Urinary bladder (tissue), 4 donors: ENCODE measurements at places on chromosomes 2 and 18.

DNA sequence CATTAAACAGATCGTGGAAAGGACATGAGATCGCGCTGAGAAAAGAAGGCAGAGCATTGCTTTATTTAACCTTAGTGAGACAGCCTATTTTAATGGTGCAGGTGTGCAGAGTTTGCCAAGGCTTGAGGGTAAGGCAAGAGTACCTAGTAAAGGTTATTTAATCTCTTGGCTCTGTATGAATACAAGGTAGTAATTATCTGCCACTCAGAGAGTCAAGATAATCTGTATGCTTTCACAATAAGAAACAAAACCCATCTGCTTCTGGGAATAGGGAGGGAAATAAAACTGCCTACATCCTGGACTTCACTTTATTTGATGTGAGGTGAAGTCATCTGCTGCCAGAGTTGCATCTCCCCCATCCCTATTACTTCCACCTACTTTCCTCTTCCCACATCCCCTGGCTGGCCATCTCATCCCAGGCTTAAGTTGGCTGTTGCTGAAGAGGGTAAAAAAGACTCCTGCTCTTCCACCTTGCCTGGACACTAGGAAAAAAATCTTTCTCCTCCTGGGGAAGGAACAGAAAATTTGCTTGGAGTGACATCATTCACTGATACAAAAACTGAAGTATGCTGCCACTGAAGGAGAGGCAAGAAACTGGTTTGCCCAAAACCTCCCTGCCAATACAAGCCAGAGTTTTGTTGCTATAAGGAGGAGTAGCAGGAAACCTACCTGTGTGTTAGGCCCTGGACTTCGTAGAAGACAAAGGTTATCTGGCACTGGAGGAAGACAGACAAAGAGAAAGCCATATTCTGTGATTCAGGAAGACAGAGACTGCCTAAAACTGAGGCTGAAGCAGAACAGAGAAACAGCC lies 35.8 kb upstream of the ARHGAP25 start:
- DNase-seq: no peak

DNA sequence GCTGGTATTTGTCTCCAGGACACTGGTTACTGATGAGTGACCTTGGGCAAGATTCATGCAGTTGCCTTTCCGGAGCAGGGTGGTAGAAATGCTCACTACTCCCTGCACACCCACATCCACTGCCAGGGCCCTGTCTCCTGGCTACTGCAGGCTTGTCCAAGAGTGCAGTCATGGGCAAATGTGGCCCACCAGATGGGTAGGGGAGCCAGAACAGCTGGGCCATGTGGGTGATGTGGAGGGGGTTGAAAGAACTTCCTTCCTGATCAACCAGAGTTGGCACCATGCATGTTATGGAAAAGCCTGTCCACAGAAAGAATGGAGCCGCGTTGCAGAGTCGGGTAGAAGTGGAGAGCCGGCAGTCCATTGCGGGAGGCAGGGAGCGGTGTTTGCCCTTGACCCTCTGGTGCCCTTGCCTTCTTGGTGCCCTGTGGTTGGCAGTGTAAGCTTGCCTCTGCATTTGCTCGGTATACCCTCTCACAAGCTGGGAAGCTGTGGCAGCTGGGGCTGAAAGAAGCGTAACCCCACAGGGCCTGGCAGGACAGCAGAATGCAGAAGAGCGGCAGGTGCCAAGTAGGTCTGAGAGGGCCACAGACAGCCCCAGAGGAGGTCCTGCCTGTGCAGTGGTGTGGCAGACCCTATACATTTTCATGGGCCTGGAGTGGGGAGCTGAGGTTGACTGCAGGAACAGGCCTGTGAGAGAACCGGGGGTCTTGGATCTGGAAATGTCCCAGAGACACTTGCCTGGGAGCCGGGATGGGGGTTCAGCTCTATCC lies 253.2 kb downstream of the TFCP2L1 start:
- no peak for DNase-seq

DNA sequence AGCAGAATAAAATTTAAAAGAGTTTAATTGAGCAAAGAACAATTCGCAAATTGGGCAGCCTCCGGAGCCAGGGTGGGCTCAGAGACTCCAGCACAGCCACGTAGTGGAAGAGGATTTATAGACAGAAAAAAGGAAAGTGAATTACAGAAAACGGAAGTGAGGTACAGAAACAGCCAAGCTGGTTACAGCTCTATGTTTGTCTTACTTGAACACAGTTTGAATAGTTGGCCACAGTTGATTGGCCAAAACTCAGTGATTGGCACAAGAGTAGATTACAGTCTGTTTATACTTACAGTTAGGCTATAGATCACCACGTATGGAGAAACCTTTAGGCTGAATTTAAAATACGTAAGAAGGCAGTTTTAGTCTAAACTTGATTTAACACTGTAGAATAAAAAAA lies 78.8 kb upstream of the NEDD4L start:
- no peak for DNase-seq

GRCh38 chr2:20617081-20617575 lies 33.8 kb downstream of the HS1BP3 start:
- DNase-seq: no peak

GRCh38 chr2:134310107-134311079 lies 56.5 kb downstream of the MGAT5 start:
- DNase-seq: no peak

GRCh38 chr2:201116959-201117734 lies 1.2 kb downstream of the CFLAR start:
- no peak for DNase-seq

- DNase-seq: no peak
Measured at GRCh38 chr2:45117383-45117782, 108.1 kb upstream of the SIX2 start.

DNA sequence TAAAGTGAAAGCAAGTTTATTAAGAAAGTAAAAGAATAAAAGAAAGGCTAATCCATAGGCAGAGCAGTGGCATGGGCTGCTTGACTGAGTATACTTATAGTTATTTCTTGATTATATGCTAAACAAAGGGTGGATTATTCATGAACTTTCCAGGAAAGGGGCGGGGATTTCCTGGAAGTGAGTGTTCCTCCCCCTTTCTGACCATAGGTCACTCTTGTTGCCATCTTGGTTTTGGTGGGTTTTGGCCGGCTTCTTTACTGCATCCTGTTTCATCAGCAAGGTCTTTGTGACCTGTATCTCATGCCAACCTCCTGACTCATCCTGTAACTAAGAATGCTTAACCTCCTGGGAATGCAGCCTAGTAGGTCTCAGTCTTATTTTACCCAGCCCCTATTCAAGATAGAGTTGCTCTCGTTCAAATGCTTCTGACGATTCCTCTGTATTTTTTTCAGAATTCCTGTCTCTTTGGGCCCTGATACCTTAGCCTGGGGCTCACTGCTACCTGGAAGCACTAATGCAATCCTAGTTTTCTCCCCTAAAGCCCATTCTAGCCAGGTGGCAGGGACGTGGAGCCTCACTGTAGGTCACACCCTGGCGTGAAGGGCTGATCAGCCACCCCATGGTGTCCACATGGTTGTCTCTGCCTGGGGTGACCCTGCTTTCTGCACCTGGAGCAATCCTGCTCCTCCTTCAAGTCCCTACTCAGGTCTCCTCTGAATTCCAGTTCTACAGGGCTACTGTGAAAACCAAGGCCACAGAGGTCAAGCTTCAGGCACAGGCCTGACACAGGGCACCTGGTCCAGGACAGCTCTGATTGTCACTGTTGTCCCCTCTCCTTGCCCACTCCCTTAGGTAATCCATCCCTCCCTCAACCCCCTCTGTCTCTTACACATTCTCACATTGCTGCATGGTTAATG lies 6.0 kb upstream of the SLC35F6 start:
- no peak for DNase-seq

- peak; percentile 20 for DNase-seq
Measured at GRCh38 chr2:239881561-239882320, 143.4 kb downstream of the NDUFA10 start.

DNA sequence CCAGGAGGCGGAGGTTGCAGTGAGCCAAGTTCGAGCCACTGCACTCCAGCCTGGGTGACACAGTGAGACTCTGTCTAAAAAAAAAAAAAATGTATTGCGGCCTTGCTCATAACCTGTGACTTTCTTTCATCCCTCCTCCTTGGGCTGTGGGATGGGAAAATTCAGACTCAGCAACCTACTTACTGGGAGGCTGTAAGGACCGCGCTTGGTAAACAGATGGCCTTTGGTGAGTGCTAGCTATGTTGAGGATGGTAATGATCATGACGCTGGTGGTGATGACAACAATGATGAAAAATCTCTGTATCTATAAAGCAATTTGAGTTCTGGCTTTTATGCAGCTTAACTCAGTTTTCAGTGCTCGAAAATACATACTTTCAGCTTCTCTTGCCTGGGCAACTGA lies 64.7 kb upstream of the CCDC195 start:
- DNase-seq: no peak

DNA sequence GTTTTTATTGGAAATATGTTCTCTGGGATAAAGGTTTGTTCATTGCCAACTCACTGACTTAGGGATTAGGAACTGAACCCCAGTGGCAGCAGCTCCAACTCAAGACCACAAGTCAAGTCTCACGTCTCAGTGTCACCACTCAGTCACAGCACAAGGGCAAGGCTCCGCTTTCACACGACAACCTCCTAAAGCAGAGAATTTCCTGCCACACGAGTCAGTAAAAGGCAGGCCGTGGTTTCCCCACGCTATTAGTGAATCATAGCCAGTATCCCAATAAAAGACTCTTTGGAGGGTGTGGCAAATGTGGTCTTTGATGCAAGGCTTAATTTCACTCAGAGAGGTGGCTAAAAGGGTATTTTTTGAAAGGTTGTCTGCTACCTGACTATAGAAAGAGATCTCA lies 57.6 kb downstream of the PIEZO2 start:
- DNase-seq: no peak

- DNase-seq: no peak
Measured at GRCh38 chr2:169511818-169512217, 2.3 kb downstream of the KLHL41 start.

DNA sequence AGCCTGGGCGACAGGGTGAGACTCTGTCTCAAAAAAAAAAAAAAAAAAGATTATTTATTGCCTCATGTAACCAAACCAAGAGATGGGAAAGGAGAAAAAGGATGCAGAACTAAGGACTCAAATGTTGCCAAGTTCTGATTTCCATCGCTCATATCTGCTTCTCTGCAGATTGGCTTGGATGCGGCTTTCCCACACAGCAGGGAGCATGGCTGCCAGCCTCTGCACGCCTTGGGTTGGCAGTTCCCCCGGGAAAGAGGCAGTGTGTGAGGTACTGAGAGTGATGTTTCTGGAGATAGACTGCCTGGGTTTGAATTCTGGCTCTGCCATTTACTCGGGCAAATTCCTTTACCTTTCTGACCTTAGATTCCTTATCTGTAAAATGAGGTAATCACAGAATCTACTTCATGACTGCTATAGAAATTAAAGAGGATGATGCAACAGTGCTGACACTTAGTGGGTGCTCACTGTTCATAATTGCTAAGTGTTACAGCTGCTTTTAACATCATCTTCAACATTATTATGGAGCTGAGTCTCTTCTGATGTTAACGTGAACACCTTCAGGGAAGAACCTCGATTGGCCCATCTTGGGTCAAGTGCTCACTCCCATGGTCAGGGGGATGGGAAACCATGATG lies 68.8 kb downstream of the ACAA2 start:
- no peak for DNase-seq

GRCh38 chr2:17069564-17069963 lies 403.9 kb upstream of the CYRIA start:
- DNase-seq: no peak

DNA sequence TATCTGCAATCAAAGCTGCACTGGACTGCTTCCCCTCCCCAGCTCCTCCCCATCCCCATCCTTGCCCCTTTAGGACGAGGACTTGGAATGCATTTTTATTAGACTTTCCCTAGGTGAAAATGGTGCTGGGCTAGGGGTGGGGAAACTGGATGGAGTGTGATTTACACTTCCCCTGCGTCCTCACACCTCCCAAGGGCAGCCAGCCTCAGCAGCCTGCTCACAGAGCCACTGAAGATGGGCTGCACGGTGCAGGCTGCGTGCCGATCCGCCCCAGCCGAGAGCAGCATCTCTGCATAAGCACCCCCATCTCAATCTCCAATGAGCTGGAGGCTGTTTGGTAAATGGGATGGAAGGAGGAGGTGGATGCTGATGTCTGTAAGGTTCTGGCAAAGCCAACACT lies 87.6 kb downstream of the ZBTB7C start:
- DNase-seq: no peak

DNA sequence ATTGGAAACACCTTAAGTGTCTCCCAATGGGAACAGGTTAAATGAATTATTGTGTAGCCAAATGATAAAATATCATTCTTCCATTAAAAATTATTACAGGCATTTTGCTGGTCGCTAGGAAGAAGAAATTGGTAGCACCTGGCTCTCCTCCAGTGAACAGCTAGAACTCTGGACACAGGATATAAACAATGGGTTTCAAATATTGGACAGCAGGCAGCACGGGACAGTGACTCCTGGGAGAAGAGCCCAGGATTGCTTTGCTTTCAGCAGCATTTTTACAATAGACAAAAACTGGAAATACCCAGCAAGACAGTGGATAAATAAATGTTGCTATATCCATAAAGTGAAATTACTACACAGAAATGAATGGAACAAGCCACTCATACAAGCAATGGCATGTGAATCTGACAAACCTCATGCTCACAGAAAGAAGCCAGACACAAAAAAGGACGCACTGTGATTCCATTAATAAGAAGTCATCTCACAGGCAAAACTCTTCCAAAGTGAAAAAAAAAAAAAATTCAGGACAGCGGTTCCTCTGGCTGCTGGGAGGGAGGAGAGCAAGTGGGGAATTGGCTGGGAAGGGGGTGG lies 50.5 kb downstream of the LAMA1 start:
- no peak for DNase-seq

- DNase-seq: no peak
Measured at GRCh38 chr2:86818114-86818801, 27.5 kb upstream of the CD8A start.

DNA sequence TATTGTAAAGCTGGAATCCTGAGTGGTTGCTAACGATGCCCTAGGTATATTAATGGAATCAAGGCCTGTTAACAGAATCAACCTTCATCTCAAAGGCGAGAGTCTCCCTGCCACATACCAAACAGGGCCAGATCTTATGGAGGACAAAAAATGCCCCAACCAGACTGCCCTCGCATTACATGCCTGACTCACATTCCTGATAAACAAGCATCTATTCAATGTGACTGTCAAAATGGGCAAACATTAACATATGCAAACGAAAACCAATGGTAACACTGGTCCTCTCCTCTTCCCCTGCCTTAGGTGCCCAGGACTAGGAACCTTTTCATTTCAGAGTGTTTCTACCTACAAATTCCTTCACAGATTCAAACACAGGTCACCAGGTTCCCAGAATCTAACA lies 83.4 kb downstream of the COL6A3 start:
- no peak for DNase-seq

DNA sequence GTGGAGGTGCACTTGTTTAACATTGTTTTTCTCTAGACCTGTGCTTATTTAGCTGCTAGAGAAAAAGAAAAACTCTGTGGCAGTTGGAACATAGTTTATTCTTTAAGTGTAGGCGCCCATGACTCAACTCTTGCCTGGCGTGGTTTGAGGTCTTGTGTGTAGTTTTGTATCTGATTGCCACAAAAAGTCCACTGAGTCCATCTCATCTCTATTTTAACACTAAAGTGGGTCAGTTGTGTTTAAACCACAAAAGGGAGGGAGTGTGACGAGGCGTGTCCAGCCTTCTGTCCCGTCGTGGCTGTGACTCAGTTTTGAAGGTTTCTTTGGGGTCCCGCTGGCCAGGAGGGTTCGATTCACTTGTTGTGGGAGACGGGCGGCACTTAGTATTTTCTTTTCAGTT lies 15.3 kb upstream of the UGT1A9 start:
- no peak for DNase-seq

- DNase-seq: no peak
Measured at GRCh38 chr2:12106440-12107080, 360.1 kb downstream of the LPIN1 start.
